ENCODE measurements at places on chromosomes 12 and 14. TPM values are rescaled to one million over a fixed set of nuclear protein-coding genes. Genes with fewer than 3 reads are reported as not detected.

DNA sequence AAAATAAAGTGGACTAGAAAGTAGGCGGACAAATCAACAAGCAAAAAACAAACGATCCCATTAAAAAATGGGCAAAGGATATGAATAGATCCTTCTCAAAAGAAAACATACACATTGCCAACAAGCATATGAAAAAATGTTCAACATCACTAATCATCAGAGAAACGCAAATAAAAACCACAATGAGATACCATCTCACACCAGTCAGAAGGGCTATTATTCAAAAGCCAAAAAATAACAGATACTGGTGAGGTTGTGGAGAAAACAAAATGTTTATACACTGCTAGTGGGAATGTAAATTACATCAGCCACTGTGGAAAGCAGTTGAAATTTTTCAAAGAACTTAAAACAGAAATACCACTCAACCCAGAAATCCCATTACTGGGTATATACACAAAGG, 70.3 kb downstream of the RPS6KA5 start:
- no peak for DNase-seq

- no peak for DNase-seq
Observed at GRCh38 chr12:47547077-47547476, 158.8 kb downstream of the RPAP3 start.

- no peak for DNase-seq
Observed at GRCh38 chr12:132529906-132530305, 40.0 kb downstream of the FBRSL1 start.

- peak; percentile 45 for DNase-seq
Observed at GRCh38 chr12:100668945-100669536, 95.6 kb downstream of the GAS2L3 start.

- no peak for DNase-seq
Observed at GRCh38 chr12:57902478-57902969, 38.8 kb upstream of the ATP23 start.

Gene RFLNA
- total RNA-seq: not detected

GRCh38 chr14:21142357-21142756, 13.5 kb downstream of the OR5AU1 start:
- no peak for DNase-seq

DNA sequence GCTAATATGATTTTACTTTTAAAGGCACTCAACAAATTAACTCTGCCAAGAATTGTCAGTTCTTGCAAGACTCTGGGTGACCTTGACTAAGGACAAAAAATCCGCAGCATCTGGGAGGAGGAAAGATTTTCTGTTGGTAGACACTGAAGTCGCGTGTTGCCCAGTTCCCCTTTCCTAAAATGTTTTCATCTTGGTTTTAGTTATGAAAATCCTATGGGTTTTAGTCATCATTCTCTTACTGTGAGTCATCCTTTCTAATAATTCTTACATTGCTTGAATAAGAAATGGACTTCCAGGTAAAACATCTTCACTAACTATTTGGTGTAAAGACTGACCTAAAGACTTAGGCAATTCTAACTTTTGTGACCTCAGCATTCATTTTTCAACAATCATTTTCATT, 9.1 kb downstream of the GSG1 start:
- no peak for DNase-seq

Gene SCNN1A
- 5.7 TPM for total RNA-seq

GRCh38 chr14:53055003-53055402, 98.1 kb downstream of the DDHD1 start:
- peak; percentile 33 for DNase-seq

Gene BTBD7
- 12.9 TPM for total RNA-seq

DNA sequence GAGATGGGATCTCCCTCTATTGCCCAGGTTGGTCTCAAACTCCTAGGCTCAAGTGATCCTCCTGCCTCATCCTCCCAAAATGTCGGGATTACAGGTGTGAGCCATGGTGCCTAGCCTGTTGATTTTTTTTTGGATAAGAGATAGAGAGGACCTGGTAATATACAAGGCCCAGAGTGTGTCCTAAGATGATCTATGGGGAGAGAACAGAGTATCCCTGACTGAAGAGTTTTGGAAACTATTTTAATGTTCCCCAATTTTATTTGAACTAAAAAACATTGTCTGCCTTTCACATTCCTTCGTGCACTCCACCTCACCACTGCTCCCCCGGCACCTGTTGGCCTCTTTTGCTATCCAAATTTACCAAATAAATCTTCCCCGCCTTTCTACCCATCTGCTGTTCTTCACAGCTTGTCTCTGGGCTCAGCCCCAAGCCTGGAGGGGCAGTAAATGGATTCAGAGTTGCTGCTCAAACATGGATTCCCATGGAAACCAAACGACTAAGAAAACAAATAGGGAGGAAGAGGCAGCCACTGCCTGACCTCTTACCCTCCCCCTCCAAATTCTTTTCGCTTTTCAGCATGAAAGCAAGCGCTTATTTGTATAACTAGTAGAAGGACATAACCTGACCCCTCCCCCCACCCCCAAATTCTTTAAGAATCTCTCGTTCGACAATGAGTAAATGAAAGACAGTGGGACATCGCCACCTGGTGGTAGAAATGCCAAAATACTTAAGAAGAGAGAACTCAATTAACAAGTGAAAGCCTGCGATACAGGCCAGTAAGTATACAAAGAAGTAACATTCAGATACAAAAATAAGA, 22.6 kb downstream of the OR10G3 start:
- DNase-seq: peak; percentile 77

GRCh38 chr14:69694730-69695281, 72.1 kb upstream of the SRSF5 start:
- no peak for DNase-seq

DNA sequence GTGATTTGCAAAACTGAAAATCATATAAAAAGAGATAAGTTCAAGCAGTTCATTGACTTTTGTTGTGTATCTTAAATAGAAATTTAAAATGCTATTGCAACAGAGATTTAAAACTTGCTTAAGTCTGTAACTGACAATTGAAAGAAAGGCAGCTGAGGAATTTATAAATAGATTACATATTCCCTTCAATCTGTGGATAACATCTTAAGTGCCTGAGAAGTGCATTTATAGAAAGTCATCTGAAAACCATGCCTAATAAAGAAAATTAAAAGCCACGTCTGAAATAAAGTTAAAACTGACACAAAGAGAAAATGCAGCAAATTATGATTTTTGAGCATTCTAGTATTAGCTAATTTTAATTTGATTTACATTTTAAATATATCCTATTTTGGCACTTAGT, 479.8 kb downstream of the MDGA2 start:
- no peak for DNase-seq

DNA sequence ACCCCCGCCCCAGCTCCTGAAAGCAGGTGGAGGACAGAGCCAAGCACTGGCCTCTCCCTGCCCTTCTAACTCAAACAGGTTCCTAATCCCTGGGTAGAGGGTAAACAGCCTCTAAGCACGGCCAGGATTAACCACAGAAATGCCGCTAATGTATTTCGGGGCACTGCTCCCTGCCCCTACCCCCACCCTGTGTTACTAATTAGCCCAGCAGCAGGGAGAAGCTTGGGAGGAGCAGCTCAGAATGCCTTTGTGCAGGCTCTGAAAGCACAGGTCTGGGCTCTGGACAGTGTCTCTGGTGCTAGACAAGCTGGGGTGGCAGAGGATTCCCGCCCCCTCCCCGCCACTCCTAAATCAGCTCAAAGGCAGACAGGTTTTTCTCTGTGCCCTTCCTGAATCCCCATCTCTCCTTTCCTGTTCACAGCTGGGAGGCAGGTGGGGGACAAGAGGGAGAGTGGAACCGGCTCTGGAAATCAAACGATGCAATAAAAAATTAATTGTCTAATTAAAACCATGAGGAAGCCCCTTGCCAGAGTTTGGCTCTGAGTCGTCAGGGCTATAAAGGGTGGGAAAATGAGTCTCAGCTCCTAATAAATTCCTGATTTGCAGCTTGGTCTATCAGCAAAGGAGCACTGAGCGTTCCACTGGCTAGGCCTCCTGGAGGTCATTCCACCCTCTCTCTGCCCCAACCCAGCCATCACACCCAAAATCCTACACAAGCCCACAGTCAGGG, 53.0 kb downstream of the SMUG1 start:
- no peak for DNase-seq

- no peak for DNase-seq
Observed at GRCh38 chr12:108507971-108508642, 7.0 kb upstream of the FICD start.

DNA sequence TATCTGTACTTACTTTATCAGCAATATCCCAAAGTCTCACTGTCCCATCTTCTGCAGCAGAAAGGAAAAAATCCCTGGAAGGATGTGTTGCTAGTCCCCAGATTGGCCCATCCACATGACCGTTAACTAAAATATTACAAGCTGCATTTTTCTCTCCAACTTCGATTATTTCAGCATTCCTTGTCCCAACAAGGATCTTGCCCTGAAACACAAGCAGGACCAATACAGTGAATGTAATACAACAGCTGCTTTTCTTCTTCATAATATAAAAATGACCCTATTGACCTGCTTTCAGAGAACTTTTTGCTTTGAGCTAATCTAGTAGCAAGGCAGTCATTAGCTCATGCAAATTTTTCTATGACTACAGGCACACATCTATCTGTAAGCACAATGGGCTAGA, 58.3 kb downstream of the ZC3H14 start:
- DNase-seq: no peak

DNA sequence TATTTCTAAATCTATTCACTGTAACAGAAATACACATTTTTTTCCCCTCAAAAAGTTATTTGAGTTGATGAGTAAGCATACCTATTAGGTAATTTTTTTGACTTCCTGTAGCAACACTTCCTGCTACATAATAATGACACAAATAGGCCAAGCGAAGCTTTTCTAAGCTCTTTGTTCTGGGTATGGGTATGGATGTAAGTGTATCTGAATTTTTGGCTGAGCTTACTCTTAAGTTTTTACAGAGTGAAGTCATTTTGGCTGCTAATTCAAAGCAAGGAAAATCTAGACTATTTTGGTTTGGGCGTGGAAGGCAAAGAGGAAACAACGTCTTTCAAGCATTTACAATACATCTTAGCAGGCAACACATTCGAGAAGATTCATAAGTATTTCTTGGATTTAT, 1206.0 kb upstream of the FLRT2 start:
- DNase-seq: no peak

Gene ARHGAP9
- total RNA-seq: not detected

GRCh38 chr14:25150401-25150800, 100.5 kb upstream of the STXBP6 start:
- DNase-seq: no peak
